ENCODE measurements at places on chromosomes 2 and 18.

GRCh38 chr18:34707670-34708069, 2.4 kb upstream of the DTNA start:
- peak; percentile 85 for DNase-seq

DNA sequence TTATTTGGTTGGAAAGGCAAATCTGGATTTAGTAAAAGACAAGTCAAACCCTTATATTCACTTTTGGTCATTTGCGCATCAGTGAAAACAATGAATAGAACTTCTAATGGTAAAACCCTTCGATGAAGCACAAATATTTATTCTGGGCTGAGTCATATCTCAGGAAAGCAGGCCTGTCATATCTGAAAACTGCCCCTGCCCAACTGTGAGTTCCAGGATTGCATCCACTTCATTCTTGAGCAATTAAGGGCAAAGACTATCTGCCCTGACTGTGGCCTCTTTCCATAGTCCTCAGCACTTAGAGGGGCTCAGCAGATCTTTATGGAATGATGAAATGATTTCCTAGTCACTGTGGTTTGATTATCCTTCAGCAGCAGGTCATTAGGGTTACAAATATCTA, 795.2 kb upstream of the ID2 start:
- no peak for DNase-seq

DNA sequence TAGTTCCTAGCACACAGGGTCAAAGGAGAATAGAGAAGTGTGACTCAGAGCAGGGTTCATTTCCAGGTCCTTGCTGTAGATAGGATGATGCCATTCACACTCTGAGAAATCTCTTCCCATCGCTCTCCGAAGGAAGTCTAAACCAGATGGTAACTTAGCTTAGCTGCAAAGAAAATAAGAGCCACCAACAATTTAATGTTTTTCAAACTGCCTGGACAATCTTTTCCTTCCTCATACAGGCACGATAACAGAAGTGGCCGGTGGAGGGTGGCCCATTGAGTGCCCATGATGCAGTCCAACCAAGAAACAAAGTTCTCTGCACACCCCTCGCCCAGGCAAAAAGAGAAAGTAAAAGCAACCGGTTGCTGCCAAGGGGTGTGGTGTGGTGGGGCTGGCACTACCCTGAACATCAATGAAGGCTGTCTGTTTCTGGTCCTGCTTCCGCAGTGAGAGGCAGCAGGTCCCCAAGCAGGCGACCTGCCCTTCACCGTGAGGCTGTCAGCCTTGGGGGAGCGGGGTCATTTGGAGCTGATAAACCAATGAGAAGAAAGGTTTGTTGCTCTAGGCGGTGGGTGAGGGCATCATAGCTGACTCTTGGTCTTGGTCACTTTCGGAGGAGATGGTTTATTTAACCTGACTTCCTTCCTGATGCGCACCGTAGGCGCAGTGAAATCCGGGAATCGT, 105.6 kb upstream of the CD302 start:
- DNase-seq, result no peak

DNA sequence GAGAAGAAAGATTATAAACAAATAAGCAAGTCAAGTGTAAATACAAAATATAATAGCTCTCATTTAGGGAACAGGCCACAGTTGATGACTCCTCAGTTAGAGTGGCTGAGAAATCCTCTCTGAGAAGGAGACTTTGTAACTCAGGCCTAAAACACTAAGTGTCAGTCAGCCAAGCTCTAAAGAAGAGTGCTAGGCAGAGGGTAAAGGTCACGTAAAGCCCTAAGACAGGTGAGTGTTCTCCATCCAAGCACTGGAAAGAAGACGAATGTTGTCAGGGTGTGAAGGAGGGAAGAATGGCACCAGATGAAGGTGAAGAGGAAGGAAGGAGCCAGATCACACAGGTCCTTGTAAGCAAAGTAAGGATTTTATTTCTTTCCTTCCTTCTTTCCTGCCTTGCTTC, 24.3 kb downstream of the ERMN start:
- no peak for DNase-seq

GRCh38 chr18:56089612-56090258, 501.7 kb upstream of the TCF4 start:
- DNase-seq, result no peak

- no peak for DNase-seq
Measured at GRCh38 chr18:67072791-67073190, 443.7 kb downstream of the DSEL start.

- DNase-seq, result peak; percentile 81
Measured at GRCh38 chr2:149040451-149040850, 2.0 kb downstream of the LYPD6B start.

DNA sequence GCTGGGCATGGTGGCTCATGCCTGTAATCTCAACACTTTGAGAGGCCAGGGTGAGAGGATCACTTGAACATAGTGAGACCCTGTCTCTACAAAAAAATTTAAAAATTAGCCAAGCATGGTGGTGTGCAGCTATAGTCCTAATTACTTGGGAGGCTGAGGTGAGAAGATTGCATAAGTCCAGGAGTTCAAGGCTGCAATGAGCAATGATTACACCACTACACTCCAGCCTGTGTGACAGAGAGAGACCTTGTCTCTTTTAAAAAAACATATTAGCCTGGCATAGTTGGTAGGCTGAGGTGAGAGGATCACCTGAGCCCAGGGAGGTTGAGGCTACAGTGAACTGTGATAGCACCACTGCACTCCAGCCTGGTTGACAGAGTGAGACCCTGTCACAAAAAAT, 13.7 kb downstream of the TRAPPC8 start:
- DNase-seq, result no peak

DNA sequence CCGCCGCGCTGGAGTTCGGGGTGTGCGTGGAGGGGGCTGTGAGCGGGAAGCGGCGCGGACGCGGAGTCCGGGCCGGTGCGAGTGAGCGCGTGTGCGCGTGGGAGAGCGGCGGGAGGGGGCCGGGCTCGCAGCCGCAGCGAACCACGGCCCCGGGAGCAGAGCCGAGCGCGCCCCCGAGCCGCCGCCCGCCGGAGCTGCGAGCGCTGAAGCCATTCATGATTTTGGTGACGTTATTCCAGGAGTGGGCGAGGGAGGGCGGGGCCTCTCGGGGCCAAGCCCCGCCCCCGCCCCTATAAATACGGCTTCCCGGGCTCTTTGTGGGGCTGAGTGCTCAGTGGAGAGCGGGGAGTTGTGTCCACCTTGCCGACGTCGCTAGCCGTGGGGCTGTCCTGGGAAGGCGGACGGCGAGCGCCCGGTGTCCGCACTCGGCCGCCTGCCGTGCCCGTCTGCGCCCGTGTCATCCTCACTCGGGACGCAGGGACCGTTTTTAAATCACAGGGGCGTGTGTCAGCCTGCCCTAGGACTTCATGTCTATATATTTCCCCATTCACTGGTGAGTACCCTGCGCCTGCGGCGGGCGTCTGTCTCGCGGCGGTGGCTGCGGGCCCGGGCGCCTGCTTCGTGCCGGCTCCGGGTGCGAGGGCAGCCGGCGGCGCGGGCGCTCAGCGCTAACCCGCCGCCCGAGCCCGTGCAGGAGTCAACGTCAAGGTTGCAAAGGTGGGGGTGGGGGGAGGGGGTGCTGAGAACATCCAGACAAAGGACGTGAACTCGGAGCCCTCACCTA, at the start of gene LBH:
Gene LBH (plus strand): TSS at position 323 of the 784 bp plus-strand sequence. CDS start 205 bp downstream, at position 528.
- DNase-seq, result peak; percentile 96

DNA sequence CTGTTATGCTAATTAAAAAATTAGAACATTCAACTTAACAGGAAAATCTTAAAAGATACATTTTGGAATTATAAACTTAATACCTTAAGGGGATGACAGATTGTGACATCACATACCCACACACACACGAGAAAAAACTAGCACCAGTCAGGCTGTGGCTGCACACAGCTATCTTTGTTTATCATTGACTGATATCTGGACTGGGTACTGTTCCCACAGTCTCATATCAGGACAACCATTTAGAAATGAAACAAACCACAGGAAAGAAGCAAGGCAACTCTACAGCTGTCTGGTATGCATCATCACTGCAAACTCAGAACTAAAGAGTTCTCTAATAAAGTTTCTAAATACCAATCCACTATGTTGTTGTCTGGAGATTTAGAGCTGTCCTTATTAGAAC, 210.9 kb upstream of the SMAD7 start:
- DNase-seq, result no peak

GRCh38 chr2:101625387-101625786, 72.1 kb upstream of the MAP4K4 start:
- DNase-seq, result no peak

DNA sequence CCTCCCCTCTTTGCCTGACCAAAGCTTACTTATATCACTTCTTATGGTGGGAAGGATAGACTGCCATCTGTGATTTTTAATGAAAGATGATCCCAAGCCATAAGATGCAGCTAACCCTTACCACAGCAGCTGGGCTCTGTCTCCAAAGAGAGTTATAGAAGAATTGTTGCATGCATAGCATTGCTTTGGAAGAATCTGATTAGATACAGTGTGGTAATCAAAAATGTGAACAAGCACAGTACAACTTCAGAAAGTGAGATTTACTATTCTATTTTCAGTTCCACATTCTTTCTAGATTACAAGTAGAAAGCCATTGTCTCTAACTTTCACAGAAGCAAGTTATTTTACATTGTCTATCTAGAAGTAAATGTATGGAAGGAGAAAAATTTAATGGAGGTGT, 129.0 kb upstream of the ACVR2A start:
- no peak for DNase-seq

DNA sequence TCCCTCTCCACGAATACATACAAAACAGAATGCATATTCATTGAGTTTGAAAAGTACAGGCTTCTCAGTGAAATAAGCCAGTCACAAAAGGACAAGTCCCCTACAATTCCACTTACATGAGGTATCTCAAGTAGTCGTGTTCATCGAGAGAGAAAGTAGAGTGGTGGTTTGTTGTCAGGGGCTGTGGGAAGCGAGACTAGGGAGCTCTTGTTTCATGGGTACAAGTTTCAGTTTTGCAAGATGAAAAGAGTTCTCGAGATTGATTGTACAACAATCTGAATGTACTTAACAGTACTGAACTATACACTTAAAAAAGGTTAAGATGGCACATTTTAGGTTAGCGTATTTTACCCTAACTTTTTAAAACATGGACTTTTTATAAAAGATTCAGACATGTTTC, 71.5 kb upstream of the TTC39C start:
- DNase-seq, result peak; percentile 7

- no peak for DNase-seq
Measured at GRCh38 chr18:78621141-78621755, 358.4 kb upstream of the SALL3 start.

- DNase-seq, result peak; percentile 91
Measured at GRCh38 chr18:47100212-47100831, 50.0 kb downstream of the HDHD2 start.

GRCh38 chr2:47437287-47437686, 34.3 kb downstream of the MSH2 start:
- no peak for DNase-seq

- DNase-seq, result no peak
Measured at GRCh38 chr2:236971131-236971821, 114.4 kb upstream of the COPS8 start.

DNA sequence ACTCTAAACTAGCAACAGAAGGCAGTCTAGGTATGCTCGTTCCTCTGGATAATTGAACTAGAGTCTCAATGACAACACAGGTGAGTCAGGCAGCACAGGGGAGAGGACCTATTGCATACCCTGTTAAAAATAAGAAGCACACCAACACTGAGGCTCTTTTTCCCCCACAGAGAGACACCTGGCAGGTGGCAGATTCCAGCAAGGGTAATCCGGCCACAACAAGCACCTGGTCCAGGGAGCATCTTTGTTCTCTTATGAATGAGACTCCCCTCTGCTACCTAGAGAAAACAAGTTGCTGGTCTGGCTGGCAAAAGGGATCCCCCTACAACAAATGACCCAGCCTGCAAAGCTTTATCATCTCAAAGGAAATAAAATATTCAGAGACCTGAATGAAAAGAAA, 508.9 kb upstream of the POU3F3 start:
- no peak for DNase-seq

GRCh38 chr18:75070625-75071483, 138.1 kb downstream of the PTGR3 start:
- DNase-seq, result peak; percentile 78

GRCh38 chr18:35490894-35491699, 6.7 kb downstream of the INO80C start:
- peak; percentile 70 for DNase-seq

GRCh38 chr2:107936433-107937359, 49.6 kb upstream of the SLC5A7 start:
- DNase-seq, result no peak

DNA sequence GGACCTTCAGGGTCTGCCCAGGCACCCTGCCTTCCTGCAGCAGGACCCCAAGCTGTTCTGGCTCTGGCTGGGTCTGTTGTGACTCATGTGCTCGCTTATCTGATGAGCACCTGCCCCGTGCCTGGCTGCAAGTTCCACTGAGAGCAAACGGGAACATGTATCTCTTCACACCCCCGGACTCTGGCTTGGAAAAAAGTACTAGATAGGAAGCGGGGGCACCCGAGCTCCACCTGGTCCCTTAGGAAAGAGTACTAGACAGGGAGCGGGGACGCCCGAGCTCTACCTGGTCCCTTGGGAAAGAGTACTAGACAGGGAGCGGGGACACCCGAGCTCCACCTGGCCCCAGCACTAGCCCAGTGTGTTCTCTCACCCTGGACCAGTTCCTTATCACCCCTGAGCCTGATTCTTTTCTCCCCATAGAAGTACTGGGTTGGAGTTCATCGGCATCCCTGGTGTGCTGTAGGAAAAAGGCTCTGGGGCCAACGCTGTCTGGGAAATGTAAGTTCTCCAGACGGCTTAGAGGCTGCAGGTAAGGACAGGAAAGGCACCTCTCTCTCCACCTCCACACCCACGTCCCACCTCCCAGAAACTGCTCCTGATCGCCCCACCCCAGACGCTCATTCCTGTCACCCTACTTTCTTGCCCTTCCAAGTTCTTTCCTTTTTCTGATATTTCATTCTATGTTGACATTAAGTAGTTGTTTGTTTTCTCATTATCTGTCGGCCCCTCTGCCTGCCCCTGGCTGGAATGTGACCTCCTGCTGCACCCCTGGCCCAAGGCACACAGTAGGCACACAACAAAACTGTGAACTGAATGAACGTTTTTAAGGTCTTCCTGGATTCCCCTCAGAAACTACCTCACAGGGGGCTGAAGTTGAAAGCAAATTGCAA, 40.2 kb downstream of the HDAC4 start:
- DNase-seq, result peak; percentile 80

GRCh38 chr2:154291511-154291910, 407.0 kb upstream of the KCNJ3 start:
- DNase-seq, result no peak

DNA sequence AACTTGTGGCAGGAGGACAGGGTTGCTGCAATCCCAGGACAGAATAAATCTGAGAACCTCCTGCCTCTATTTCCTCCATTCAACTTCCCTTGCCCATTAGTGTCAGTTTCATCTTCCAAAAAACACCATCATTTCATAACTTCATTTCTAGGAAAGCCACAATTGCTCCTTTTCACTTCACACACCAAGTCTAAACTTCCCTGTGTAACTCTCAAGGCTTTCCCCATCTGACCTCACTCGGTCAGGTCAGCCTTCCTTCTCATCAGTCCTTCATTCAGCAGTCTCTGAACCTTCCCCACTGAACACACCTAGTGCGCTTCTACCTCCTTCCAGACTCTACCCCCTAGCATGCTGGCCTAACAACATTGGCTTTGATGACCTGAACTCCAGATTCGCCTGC, 35.8 kb downstream of the TCF7L1 start:
- no peak for DNase-seq

- DNase-seq, result no peak
Measured at GRCh38 chr2:109123586-109124201, 5.3 kb upstream of the SH3RF3 start.

GRCh38 chr2:54048117-54048785, 67.2 kb upstream of the ACYP2 start:
- DNase-seq, result no peak

GRCh38 chr18:57630002-57630753, 8.5 kb upstream of the NARS1 start:
- peak; percentile 96 for DNase-seq

All from islet precursor cell (in vitro differentiated cells).